Activated CD8-positive, alpha-beta memory T cell treated with anti-CD3 and anti-CD28 coated beads, Interleukin-2, amount 50 U/mL, for 48 hours (primary cell): ENCODE measurements at places on chromosomes 3 and 15.

DNA sequence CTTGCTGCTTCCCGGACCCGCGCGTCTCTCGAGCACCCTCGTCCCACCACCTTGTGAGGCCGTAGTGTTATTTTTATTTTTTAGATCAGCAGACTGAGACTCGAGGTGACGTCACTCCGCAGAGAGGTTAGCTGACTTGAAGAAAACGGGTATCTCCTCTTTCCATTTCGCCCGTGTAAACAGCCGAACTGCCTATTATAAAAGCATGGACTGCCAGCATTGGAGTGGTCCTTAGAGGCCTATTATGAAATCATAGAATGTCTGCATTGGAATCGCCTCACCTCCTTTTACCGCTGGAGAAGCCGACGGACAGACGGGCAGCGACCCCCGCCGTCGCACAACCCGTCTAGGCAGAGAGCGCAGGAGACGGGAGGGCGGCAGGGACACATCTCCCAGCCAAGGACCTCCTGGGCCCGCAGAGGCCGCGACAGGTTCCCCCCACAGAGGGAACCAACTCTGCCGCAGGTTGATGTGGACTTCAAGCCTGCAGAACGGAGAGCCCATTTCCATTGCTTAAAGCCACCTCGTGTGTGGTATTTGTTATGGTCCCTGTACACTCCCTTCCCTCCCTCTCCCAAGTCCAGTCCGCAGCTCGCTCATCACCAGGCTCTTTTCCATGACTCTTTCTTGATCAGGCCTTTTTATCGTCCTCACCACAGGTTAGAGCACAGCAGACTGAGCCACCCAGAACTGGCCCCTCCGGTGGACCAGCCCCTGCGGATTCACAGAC is 540 bp upstream of the PPP1R2 start:
- peak; percentile 64 for DNase-seq

DNA sequence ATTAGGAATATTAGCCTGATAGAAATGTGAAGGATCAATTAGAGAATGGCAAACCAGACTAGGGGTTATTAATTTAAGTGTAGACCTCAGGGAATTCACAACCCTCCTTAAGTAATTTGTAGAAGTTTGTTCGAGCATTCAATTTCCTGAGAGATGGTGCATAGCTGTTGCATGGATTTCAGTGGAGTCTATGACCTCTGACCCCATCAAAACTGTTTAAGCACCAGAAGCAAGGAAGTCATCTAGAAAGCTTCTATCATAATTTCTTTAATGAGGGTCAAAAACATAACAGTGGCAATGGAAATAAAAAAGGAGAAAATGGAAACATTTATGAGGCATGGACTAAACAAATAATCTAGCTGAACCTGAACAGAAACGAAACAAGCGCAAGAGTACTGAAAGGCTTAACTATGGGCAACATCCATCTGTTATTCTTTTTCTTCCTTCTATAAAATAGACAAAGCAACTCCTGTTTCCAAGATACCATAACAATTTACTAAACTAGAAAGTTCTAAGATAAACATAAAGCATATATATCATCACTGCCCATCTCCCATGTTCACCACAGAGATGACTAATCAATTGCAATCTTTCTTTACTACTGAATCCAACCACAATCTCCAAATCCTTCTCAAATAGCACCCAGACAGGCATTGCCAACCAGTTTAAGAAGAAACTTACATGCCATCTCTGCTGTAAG is 151.4 kb downstream of the THRB start:
- no peak for DNase-seq

DNA sequence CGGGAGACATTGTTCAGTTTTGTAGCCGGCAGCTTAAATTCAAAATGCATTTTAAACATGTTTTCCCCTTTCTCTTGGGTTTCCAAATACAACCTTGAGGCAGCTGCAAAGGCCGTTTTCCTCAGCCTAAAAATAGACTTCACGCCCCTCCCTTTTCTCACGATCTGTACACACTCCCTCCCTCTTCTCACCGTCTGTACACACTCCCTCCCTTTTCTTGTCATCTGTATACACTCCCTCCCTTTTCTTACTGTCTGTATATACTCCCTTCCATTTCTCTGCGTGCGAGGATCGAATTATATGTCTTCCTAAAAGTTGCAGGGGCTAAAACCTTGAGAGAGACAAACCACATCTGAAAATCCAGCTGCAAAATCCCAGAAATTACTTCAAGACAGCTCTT is 8.9 kb downstream of the MUC4 start:
- DNase-seq, result no peak

DNA sequence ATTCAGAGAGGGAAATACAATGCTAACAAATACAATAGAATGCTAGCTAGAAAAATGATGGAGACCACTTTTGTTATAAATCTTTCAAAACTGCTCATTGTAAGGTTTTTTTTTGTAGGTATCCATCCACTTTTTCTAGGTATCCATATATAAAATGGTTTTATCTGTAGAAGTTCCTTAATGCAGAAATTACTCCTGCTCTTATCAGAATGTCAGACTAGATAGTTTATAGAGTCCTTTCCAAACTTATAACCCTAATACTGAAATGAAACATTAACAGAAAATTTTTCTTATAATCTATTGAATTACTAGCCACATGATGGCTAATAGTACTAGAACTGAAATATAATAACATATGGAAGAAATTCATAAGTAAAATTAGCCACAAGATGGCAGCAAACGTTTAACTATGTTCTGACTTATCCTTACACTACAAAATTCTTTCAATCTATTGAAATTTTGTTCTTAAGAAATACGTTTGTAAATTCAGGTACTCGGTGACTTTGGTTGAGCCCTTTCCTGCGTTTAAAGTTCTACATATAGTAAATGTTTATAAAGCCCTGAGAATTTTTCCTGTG is 58.5 kb downstream of the ECT2 start:
- no peak for DNase-seq

- no peak for DNase-seq
Observed at GRCh38 chr3:64021922-64022321, 1.4 kb downstream of the PSMD6 start.

DNA sequence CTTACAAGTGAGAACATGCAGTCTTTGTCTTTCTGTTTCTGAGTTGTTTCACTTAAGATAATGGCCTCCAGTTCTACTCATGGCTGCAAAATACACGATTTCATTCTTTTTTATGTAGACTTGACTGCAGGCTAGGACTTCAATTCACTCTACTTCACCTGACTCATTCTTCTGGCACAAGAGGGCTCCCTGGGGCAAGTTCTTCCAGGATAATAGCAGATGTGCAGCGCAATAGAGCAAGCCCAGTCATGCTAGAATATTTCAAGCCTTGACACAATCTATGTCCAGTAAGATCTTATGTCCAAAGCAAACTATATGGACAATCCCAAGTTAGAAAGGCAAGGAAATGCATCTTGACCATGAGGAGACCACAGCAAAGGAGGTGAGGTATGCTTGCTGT is 211.7 kb upstream of the GADL1 start:
- no peak for DNase-seq

- DNase-seq, result no peak
Observed at GRCh38 chr3:151526757-151527156, 65.9 kb upstream of the IGSF10 start.

DNA sequence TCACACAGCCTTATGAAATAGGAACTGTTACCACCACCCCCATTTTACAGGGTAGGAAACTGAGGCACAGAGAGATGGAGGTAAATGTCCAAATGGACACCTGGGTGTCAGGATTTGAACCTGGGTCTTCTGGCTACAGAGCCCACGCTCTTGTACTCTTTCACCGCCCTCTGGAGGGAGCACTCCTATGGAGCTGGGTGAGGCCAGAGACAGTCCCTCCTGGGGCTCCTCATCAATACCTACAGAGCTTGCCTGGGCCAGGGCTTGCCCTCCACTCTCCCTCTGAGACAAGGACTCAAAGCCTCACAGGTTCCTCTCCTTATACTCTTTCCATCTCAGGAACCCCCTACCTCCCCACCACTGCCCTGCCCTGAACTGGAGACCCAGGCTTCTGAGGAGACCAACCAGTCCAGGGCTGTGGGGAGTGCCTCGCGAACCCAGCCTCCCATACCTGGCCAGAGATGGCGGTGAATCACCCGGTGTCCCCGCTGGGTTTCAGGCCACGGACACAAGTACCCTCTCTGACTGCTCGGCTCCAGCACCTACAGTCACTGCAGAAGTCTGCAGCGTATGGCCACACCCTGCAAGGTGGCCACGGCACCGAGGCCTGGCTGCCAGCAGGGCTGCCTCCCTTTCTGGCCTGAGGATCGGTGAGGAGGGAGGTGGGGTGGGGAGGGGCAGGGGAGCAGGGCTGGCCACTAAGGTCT is 22.1 kb upstream of the ATP2B2 start:
- DNase-seq, result peak; percentile 23

DNA sequence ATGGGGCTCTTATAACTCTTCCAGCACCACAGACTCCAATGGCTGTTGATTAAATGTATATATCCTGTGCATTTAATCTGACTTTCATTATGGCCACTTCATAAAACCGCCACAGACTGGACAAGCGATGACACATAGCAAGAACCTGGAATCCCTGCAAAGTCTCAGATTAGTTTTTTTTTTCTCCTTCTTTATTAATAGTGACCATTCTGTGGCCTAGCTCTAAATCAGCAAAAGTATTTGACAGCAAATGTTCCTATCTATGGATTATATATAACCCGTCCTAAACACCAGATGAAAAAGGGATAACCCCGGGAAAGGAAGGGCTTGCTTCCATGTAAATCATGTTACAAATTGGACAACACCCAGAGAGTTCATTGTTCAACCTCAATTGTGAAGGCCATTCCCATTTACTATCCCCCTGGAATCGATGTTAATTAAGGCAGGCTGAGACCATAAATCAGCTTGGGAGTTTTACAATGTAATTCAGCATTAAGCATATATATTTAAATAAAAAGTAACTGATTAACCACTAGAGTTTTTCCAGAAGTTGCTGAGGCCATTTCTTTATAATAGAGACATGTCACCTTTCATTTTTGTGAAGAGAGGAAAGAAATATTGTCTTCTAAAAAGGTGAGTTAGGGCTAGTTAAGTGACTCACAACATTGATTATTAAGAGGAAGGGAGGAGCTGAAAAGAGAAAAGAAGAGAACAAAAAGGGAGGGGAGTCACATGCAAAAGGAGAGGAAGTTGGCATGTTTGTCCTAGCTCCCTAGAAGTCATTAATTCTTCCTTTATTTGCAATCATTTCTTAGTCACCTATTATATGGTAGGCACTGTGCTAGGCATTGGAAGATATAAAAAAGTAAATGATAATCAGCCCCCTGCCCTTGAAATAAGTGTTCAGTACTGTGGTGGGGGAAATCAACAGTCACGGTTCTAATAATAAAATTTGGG is 26.2 kb downstream of the ALDH1A2 start:
- no peak for DNase-seq

DNA sequence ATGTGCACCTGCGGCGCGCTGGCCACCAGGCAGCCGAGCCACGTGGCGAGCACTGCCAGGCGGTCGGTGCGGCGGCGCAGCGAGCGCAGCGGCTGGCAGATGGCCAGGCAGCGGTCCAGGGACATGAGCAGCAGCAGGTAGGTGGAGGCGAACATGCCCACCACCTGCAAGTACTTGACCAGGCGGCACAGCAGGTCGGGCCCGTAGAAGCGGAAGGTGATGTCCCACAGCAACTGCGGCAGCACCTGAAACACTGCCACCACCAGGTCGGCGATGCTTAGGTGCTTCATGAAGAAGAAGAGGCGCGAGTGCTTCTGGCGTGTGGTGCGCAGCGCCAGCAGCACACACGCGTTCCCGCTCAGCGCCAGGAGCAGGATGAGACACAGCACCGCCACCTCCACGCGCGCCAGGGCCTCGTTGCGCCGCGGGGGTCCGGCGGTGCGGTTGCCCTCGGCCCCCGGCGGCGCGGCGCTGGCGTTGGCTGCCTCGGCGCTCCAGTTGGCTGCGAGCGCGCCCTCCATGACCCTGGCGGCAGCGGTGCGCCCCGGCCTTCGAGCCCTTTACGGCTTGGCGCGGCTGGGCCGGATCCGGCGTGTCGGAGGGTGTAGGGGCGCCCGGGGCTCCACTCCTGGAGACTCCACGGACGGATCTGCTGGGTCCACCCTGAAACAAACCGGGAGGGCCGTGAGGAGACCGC is 1.6 kb downstream of the OXTR start:
- peak; percentile 59 for DNase-seq

- no peak for DNase-seq
Observed at GRCh38 chr15:45276831-45277230, 24.8 kb downstream of the SLC28A2 start.

DNA sequence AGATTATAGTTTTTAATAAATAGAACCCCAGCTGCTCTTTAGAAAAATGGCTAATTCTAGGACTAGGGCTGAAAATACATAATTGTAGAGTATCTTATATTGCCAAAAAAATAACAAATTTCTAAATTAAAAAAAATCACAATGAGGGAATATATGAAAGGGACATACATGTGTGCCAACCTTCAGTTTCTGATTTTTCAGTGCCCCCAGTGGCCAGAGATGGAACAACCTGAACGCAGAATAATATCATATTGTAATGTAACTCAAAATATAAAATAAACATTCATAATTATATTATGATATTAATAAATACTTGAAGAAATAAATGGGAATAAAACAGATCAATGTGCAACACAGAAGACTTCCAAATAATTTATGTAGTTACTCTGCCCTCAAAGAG is 460.5 kb downstream of the ZNF385D start:
- no peak for DNase-seq

- DNase-seq, result no peak
Observed at GRCh38 chr3:71843071-71843470, 58.1 kb upstream of the PROK2 start.

DNA sequence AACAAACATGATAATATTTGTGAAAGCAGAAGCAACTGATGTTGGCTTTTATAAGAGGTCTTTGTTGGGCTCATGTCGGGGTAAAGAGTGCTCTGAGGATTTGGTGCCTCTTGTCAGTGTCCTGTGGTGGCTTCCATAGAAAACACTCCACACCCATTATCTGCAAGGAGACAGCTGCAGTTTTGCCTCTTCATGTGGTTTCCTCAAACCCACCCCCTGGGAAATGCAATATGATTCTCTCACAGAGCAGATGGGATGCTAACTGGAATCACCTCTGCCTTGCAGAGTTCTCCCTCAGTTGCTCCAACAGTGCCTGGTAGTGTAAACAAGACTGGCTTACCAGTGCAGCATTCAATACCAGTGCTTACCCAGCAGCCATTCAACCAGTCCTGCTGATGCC is 771.4 kb upstream of the CFAP20DC start:
- no peak for DNase-seq

GRCh38 chr15:39645976-39646257 is 65.0 kb downstream of the THBS1 start:
- no peak for DNase-seq

DNA sequence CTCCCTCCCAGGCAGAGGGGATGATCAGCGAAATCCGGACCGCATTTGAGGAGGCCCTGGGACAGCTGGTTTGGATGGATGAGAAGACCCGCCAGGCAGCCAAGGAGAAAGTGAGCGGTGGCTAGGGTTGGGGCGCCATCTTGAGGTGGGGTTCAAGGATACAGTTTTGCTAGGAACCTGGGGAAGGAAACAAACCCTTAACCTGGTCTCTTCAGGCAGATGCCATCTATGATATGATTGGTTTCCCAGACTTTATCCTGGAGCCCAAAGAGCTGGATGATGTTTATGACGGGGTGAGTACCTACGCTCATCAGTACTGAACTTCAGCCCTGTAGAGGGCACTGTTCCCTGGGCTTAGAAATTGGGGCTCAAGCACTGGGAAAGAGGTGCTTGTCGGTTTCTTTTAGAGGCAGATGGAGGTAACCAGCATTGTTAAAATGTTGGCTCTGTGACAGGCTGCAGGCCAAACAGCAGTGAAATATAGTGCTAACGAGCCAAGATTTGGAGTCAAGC is 9.6 kb upstream of the PSMD2 start:
- peak; percentile 83 for DNase-seq
